ENCODE measurements at places on chromosomes 2 and 18.

GRCh38 chr2:240799033-240799820 is 20.8 kb downstream of the KIF1A start:
- DNase-seq: no peak
- H3K4me3 ChIP-seq: no peak overlapping the region
- peaks cover 13% of the 10 kb centered on the region for H3K36me3 ChIP-seq
- H3K27ac ChIP-seq: no peak overlapping the region
- no peaks in the 10 kb centered on the region for H3K27me3 ChIP-seq
- H3K4me1 ChIP-seq: no peaks in the 10 kb centered on the region

DNA sequence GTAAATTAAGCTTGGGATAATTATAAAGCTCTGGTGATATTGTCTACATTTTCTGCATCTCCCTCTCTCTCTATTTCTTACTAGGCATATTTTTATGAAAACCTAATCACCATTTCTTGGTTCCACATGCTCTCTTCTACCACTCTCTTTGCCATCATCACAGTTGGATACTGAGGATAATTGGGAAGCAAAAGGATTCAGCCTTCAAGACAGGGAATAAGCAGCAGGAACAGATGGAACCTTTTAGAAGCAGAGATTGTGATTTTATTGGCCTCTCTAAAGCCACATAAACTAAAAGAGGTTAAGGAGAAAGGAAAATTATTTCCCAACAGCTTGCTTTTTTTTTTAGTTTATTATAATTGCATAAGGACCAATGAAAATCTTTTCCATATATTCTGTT is 226.3 kb upstream of the SPHKAP start:
- H3K27me3 ChIP-seq: no peaks in the 10 kb centered on the region
- H3K4me3 ChIP-seq: no peak overlapping the region
- H3K27ac ChIP-seq: no peak overlapping the region

- DNase-seq: no peak
- H3K4me3 ChIP-seq: no peak overlapping the region
- H3K4me1 ChIP-seq: peaks cover 3% of the 10 kb centered on the region
- no peak overlapping the region for H3K27ac ChIP-seq
These were observed 321.8 kb upstream of the SPRED2 start for GRCh38 chr2:65754219-65754618.

DNA sequence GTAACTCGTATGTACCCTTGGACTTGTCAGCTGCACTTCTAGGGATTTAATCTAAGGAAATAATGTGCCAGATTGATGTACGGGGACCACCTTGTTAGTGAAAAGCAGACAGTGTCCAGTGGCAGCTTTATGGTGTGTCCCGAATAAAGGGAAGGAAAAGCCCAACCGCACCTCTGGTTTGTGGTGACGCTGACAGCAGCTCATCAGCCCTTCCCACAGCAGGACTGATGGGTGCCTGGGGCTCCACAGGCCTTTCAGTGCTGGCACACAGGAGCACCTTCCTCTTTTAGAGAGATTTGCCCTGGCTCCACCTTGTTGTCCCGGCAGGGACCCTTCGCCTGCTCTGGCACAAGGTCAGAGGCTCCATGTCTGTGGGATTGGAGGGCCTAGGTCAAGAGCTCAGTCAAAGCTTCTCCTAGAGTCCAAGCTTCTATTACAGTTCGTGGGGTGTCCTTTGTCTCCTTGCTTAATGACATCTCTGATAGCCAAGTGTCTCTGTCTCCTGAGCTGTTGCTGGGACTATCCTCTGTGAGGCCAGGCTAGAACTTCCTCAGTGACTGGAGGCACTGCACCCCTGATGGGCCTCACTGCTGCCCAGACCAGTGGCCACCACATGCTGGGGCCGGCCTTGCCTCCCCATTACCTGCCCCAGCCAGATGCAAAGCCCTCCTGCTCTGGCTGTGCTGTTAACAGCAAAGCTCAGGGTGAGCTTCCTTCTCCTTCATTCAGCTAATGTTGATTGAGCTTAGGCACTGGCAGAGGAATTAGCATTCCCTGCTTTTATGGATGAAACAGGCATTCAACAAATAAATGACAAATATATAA is 33.0 kb upstream of the SCLY start:
- H3K4me1 ChIP-seq: no peaks in the 10 kb centered on the region
- peak; percentile 61 for DNase-seq
- H3K4me3 ChIP-seq: no peak overlapping the region
- H3K27ac ChIP-seq: no peak overlapping the region

- H3K27me3 ChIP-seq: no peaks in the 10 kb centered on the region
- no peaks in the 10 kb centered on the region for H3K36me3 ChIP-seq
- H3K4me3 ChIP-seq: no peak overlapping the region
- no peaks in the 10 kb centered on the region for H3K4me1 ChIP-seq
- no peak overlapping the region for H3K27ac ChIP-seq
These were observed 89.2 kb upstream of the LINC00305 start for GRCh38 chr18:64238076-64238475.

GRCh38 chr2:61948661-61949457 is 43.4 kb downstream of the COMMD1 start:
- no peaks in the 10 kb centered on the region for H3K36me3 ChIP-seq
- H3K4me3 ChIP-seq: no peak overlapping the region
- no peak for DNase-seq
- no peak overlapping the region for H3K27ac ChIP-seq
- H3K27me3 ChIP-seq: no peaks in the 10 kb centered on the region

DNA sequence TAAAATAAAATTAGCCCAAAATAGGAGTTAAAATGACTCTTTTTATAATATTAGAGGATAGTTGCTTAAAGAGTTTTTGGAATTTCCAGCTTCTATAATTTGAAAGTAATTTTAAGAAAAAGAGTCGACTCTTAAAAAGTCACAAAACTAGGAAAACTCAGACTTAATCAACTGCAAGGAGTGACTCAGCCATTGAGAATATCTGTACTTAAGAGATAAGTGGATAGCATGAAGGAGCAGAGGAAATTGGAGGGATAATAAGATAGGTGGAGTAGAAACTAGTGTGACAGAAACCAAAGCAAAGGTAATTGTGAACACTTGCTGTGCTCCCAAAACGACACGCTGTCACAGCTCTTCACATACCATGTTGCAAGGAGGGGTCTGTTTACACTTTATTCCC is 8.4 kb downstream of the RSAD2 start:
- H3K27me3 ChIP-seq: no peaks in the 10 kb centered on the region
- no peaks in the 10 kb centered on the region for H3K4me1 ChIP-seq
- no peak overlapping the region for H3K27ac ChIP-seq
